ENCODE measurements at places on chromosomes 1 and 21.

DNA sequence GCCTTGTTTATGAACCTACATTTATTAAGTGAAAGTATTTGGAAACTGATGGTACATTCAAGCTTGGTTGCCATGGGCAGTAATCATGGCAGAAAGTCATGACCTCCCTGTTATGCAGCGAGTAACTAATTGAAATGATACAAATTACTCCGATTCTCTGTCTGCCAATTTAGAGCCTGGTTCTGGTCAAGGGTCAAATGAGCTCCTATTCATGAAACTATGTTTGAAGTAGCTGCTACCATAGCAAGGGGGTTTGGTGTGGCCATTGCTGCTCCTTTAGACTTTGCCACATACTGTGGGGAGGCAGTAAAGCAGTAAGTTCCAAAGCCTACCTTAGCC, 187.2 kb upstream of the FOXD3 start:
- DNase-seq: no peak

- DNase-seq: no peak
These were observed 115.1 kb downstream of the SETD4 start for GRCh38 chr21:35945089-35945671.

GRCh38 chr1:97506368-97506767, 414.5 kb downstream of the DPYD start:
- no peak for DNase-seq

GRCh38 chr1:95916616-95917015, 682.6 kb downstream of the RWDD3 start:
- DNase-seq: no peak

- no peak for DNase-seq
These were observed 3.9 kb upstream of the CDK18 start for GRCh38 chr1:205500240-205501233.

- DNase-seq: no peak
These were observed 1.7 kb downstream of the GNB1 start for GRCh38 chr1:1889090-1889750.
